NCI-H2227 treated with DMSO at 0.1 percent for 48 hours (cell line): ENCODE measurements at places on chromosomes 11 and 22.

- DNase-seq: no peak
These were observed 274.7 kb downstream of the CASP12 start for GRCh38 chr11:104623518-104623917.

- DNase-seq: no peak
These were observed 15.9 kb downstream of the LSP1 start for GRCh38 chr11:1868636-1869291.

DNA sequence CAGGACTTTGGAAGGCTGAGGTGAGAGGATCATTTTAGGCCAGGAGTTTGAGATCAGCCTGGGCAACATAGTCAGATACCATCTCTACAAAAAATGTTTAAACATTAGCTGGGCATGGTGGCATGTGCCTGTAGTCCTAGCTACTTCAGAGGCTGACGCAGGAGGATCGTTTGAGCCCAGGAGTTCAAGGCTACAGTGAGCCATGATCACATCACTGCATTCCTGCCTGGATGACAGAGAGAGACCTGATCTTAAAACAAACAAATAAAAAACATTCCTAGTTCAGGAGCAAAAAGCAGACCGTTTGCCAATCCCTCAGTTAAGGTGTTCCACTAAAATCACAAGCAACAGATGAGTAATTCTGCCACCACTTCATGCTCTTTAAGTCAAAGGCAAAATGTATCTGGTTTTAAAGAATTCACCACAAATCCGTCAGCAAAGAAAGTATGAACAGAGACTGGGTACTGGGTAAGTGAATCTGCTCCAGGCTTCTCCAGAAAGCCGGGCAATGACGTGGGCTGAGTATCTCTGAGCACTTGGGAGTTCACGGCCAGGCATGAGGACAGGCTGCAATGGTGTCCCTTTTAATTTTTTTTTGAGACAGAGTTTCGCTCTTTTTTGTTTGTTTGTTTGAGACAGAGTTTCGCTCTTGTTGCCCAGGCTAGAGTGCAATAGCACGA lies 19.5 kb downstream of the CLTCL1 start:
- DNase-seq: no peak

- no peak for DNase-seq
These were observed 1635.2 kb downstream of the FAM181B start for GRCh38 chr11:81098471-81098870.

DNA sequence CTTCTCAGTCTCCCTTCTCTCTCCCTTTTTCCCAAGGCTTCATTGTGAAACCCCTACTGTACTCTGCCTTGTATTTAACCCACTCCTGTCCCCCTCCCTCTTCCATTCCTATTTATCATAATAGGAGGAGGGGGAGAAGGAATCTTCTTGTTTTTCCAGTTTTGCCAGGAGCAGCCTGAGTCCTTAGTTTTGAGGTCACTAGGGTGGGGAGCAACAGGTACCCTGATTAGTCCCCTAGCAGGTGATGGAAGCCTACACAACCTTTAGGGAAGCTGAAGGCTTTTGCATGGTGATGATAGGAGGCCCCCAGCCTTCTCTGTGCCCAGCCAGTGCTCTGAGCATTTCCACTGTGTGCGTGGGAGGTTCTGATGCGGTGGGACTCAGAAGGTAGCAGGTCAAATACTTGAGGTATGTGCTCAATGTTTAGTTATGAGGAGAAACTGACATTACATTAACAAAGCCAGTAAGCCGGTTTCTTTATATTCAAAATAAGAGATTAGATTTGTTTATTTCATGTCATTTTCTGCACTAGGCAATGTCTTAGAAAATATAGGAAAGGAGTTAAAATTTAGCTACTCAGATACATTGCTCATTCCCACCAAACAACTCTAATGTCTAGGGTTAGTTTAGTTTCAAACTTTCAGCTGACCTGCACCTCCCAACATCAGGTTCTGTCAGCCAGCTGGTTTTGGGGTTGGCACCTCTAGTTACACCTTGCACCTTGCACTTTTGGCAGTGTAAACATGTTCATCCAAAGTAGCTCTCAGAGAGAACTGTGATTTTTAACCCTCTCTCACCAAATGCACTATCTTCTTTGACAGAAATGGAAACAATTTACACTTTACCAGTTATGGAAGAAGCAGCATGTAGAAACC lies 26.0 kb downstream of the PARVA start:
- DNase-seq: no peak

DNA sequence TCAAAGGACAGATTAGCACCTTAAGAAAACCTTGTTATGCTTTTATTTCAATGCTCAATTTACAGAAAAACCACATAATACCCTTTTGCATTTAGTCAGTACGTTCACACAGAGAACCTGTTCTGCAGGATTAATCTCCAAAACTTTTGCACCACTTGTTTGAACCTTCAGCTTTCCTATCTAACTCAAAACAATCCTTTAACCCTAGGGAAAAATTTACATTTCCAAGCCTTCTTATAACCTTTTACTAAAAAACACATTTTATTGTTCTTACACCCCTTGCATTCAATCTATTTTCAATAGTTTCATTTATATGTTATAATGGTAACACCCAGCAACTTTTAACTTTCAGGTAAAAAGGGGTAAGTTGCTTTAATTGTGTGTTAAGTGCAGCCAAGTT lies 952.5 kb upstream of the CNTN5 start:
- DNase-seq: no peak
